Activated gamma-delta T cell treated with Interleukin-2 at 50 U/mL for 16 hours (primary cell): ENCODE measurements at places on chromosomes 4 and X.

- DNase-seq: peak; percentile 49
Observed at GRCh38 chrX:155997436-155997835, at the start of gene IL9R. IL9R (plus strand) TSS chrX:155997696; CDS start chrX:155997760, 64 bp downstream.

GRCh38 chr4:74420863-74421262 is 24.1 kb upstream of the AREG start:
- no peak for DNase-seq

DNA sequence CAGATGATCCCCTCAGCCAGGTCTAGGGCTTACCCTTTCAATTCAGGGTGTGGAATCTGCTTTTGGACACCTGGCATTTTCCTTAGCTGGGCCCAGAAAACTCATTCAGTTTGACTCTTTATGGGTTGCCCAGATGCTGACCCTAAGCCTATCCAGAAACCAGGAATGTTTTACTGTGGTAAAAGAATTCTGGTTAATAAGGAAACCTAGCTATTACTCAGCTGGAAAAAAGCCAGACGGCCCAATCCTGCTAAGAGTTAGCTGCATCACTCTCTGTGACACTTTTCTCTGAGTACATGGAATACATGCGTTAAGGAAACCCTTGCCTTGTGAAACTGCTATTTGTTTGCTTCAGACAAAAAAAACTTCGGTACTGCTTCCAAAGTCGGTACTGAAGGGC is 28.0 kb downstream of the ING2 start:
- no peak for DNase-seq

DNA sequence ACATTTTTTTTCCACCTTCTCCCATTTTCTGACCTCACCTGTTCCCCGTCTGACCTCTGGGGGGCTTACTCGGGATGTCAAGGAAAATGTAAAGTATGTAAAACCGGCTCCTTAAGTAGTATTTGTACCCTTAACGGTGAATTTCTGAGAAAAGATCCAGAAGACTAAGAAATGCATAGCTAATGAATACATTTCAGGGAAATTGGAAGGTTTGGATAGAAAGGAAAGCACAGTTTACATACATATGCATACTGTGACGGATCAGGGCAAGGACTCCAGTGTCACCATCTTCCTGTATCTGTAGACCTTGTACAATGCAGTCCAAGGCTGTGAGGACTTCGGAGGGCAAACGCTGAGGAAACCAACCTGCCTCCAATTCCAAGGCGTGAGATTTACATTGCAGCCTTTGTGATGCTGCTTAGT is 2185.9 kb upstream of the TENM3 start:
- no peak for DNase-seq

- no peak for DNase-seq
Observed at GRCh38 chr4:39256436-39256835, 74.1 kb downstream of the WDR19 start.

DNA sequence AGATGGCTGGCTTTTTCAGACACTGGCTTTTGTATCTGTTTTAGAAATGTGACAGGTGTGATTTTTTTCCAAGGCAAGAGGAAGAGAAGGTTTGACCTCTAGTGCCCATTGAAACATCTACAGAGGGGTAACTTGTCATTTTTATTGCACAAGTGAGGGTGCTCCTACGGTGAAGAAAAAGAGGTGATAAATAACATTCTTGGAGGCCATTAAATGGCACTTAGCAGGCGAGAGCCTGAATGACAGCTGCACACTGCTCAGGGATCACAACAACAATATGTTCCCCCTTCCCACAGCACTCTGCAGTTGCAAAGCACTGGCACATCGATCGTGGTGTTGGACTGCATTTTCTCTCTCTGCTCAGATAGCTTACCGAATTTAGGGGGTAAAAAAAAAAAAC is 22.9 kb downstream of the FAM184B start:
- DNase-seq: no peak

GRCh38 chr4:173767650-173768049 is 237.6 kb upstream of the HAND2 start:
- DNase-seq: no peak

GRCh38 chrX:141903400-141904155 is at the start of gene MAGEC1:
MAGEC1 (plus strand) TSS chrX:141903894; CDS start chrX:141905073, 1,179 bp downstream.
- DNase-seq: no peak

DNA sequence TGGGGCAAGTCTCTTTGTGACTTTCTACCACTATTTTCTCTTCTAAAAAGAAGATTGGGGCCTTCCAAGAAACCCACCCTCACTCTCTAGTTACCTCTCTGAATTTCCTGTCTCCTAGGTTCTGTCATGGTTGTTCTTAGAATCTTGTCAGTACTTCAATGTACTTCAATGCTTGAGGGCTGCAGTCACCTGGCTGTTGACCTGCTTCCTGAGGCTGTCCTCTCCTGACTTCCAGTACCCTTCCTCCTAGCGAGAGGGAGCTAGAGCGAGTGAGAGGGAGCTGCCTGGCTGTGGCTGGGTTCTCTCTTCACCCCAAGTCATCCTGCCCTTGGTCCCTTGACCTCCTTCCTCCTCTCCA is 17.7 kb downstream of the CD99L2 start:
- DNase-seq: no peak

GRCh38 chr4:84480082-84480481 is 19.0 kb downstream of the NKX6-1 start:
- no peak for DNase-seq

GRCh38 chr4:48254381-48255071 is 15.1 kb downstream of the TEC start:
- no peak for DNase-seq

DNA sequence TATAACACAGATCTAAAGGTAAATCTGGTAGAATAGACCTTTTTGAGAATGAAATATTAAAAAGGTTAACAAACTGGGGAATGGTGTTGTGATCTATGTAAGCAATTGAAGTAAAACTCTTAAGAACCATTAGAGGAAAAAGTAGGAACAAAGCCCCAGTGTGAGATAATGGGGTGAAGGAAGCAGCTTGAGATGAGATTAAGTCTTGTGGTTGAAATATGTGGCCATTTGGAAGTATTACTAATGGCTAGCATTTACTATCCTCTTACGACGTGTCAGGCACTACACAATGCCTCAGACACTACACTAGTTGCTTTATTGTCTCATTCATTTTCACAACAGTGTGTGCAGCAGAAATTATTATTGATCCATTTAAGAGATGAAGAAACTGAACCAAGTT is 25.9 kb upstream of the NDNF start:
- no peak for DNase-seq

DNA sequence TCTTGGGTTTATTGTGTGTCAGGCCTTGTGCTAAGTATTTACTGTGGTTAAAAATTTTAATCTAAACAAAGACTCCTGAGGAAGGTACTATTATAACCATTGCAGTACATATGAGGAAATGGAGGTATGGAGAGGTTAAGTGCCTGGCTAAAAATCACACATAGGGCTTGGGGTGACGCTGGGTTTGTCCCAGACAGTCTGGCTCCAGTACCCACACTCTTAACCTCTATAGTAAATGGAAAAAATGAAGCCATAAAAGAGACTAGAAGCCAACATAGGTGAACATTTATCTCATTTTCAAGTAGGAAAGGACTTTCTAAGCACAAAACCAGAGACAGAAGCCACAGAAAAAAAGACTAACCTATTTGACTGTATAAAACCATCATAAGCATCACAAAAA is 1.9 kb downstream of the FOXP3 start:
- no peak for DNase-seq

DNA sequence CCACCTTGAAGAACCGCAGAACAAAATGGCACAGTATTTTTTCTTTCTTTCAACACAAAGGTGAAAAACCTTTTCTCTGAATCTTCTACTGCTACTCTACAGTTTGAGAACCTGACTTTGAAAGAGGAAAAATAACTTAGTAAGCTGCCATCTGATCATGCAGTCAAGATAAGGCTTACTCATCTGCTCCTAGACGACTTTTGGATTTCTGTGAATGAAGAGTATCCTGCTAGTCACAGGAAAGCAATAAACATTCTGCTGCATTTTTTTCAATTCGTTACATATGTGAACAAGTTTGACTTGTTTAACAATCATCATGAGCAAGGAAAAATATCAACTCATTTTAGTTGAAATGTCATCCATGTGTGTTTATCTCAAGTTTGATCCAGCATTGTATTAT is 25.2 kb downstream of the TIGD2 start:
- no peak for DNase-seq

DNA sequence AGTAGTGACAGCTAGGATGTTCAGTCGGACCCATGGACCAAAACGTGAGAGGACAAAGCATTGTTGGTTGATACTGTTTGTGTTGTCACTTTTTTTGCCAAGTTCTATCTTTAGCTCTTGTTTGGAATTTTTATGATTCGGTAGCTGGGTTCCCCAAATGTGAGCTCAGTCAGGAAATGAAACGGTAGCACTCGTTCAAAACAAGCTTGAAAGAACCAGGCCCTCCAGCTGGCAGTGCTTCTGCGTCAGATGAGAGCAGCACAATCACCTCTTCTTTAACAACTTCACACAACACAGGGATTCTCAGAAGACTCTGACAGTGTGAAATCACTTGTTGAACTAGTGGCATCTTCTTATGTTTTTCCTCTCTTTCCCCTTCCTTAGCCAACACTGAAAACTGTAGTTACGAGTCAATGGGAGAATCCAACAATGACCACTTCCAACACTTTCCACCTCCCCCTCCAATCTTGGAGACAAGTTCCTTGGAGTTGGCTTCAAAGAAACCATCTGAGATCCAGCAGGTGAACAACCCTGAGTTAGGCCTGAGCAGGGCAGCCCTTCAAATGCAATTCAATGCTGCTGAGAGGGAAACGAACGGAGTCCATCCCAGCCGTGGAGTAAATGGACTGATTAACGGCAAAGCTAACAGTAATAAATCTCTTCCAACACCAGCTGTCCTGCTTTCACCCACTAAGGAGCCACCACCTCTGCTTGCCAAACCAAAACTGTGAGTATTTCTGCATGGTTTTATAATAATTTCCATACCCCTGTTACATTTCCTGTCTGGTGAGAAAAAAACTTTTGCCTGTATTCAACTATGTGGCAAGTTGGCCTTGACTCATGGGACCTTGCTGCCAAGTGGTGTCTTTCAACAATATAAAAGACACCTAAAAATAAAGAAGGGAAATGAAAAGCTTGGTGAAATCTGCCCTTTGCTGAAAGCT is 214.6 kb downstream of the PALLD start:
- no peak for DNase-seq

GRCh38 chr4:153781717-153782416 is 7.0 kb downstream of the SFRP2 start:
- no peak for DNase-seq

- no peak for DNase-seq
Observed at GRCh38 chr4:60463857-60464502, 736.1 kb upstream of the ADGRL3 start.

GRCh38 chrX:42229533-42229932 is 306.2 kb upstream of the CASK start:
- DNase-seq: no peak

DNA sequence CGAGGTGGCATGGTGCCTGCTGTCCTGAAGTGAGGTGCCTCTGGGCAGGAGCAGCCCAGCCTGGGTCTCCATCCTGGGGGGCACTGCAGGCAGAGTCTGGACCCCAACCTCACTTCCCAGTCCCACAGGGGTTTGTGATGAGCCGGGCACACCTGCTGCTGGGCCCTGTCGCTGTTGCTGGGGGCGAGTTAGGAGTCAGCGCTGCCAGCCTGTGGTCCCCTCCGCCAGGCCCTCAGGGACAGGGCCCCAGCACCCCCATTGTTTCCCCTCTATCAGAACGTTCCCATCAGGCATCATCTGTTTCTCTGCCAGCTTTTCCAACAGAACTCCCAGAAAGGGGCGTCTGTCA is 23.4 kb downstream of the WFS1 start:
- no peak for DNase-seq
